ENCODE measurements at places on chromosomes 3 and 15.

DNA sequence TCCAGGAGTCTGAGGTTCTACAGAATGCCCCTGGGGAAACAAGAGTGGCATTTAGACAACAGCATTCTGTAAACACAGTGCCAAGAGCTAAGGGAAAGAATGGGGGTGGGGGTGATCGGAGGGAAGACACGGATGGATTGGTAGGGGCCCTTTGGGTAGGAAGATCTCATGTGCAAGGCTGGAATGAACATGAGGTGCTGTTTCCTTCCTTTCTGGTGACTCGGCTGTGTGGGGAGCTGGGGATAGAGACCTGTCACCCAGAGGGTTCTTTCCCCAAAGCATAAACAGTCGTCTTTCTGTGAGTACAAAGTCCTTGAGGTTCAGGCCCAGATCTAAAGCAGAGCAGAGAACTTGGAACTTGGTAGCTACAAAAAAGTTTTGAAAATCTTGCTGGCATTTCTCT lies 11.7 kb downstream of the TPM1 start:
- no peak for DNase-seq

DNA sequence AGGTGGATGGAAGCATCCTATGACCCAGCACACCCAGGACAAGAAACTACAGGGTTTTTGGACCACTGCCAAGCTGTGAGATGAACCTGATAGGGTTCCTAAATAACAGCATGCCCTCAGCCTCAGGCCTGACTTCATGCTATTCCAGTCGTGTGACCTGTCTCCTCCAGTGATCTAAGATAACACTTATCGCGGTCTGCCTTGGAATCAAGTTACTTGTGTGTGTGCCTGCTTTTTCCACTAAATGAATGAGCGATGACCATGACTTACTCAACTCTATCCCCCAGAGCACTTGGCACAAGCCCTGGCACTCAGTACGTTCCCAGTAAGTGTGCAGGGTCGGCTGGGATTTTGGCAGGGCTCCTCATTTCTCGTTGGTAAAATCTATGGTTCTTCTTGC lies 172.7 kb upstream of the TP63 start:
- DNase-seq: no peak

GRCh38 chr3:40764747-40765146 lies 240.0 kb downstream of the ZNF621 start:
- no peak for DNase-seq

- no peak for DNase-seq
Measured at GRCh38 chr3:45218578-45219390, 7.3 kb downstream of the TMEM158 start.

- DNase-seq: no peak
Measured at GRCh38 chr3:17579289-17580031, 163.0 kb downstream of the TBC1D5 start.

- DNase-seq: no peak
Measured at GRCh38 chr3:50269977-50270413, 1.0 kb downstream of the SEMA3B start.

- no peak for DNase-seq
Measured at GRCh38 chr15:64282701-64283100, 73.3 kb downstream of the CSNK1G1 start.

DNA sequence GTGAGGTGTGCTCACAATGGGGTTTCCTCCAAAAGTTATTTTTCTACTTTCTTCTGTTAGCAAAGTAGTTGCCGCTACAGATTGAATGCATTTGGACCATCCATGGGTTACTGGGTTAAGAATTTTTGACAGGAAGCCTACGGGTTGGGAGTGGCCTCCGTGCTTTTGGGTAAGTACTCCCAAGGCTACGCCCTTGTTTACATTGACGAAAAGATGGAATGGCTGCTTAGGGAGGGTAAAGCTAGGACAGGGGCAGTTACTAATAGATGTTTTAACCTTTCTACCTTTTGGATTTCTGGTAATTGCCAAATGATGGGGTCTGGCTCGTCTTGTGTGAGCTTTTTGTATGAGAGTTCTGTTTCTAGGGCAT lies 20.4 kb upstream of the ATG7 start:
- no peak for DNase-seq

Data from NCI-H1930 (cell line).